ENCODE measurements at places on chromosomes 3 and 15.

- no peak for DNase-seq
Observed at GRCh38 chr3:66037986-66038369, 740 bp downstream of the MAGI1 start.

DNA sequence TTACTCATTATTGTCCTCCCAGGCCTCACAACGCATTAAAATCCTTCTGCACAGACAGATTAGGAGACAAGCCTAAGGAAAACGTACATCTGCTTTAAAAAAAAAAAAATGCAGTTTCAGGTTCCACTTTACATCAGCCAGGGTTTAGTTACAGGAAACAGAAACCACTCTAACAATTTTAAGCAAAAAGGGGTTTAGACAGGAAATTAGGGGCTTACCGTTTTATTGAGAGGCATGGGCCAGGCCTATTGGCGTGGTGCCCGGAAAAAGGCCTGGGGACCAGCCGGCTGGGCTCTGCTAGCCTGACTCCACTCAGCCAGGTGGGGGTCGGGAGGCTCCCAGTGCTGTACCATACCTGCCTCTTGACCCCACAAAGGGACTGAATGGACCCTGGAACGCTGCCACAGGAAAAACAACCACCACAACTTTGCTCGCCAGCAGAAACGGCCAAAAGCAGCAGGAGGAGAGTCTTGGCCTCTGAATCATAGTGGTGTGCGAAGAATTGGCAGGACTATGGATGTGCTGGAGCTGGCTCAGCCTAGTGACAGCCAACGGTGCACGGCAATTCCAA lies 124.3 kb downstream of the CHSY1 start:
- DNase-seq: peak; percentile 88

- peak; percentile 76 for DNase-seq
Observed at GRCh38 chr3:12891985-12892839, 50.8 kb upstream of the RPL32 start.

DNA sequence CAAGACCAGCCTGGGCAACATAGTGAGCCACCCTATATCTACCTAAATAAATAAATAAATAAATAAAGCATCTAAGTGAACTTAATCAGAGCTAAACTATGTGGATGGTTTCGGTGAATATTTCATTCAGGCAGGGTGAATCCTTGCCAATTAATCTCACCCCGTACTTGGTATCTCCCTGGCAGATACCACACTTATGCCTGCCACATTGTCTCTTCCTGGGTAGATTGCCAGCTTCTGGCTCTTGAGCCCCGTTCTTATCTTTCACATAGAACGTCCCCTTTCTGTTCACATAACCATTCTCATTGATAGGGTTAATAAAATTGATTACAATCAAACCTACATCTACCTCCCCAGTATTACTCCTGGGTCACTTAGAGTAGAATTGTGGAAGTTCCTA lies 7.0 kb downstream of the SNAP23 start:
- DNase-seq: no peak

DNA sequence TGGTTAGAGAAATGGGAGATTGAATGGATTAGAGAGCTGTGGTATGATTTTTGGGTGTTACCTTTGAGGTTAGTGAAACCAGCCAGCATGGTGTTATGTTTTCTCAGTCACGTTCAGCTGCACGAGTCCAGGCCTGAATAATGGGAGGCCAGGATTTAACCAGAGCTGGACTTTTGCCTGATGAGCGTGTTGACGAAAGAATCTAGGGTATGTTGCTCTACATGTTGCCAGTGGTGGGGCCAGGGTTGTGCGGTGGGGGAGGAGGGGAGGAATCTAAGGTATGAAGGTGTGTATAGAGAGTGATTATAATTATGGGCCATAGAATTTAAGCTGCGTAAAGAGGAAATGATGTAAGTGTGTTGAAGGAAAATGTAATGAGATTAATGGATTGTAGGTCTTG lies 22.8 kb downstream of the MINDY2 start:
- DNase-seq: no peak
